Caki2 (cell line): ENCODE measurements at places on chromosomes 13 and 19. TPM values are rescaled to one million over a fixed set of nuclear protein-coding genes. Genes with fewer than 3 reads are reported as not detected.

DNA sequence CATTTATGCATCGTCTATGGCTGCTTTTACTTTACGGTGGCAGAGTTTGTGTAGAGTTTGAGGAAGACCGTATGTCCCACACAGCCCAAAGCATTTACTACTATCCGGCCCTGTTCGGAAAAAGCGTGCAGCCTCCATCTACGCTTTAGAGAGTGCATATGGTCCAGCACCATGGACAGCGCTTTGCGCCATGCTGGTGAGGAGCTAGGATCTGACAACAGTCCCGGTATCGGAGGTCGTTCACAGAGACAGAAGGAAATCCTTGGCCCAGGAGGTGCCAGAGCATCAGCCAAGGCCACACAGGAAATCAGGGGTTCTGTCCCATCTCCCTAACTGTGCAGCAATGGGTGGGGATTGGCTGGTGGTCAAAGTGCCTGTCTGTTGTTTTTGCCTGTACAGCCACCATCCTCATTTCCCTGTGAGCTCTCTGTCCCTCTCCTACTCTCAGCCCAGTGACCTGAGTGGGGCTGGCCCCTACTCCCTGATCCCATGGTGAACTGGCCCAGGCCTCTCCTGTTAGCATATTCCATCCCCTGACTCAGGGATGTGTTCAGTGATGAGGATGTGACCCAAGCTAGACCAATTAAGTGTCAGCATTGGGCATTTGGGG lies 16.2 kb upstream of the PRODH2 start:
- DNase-seq: peak; percentile 50

DNA sequence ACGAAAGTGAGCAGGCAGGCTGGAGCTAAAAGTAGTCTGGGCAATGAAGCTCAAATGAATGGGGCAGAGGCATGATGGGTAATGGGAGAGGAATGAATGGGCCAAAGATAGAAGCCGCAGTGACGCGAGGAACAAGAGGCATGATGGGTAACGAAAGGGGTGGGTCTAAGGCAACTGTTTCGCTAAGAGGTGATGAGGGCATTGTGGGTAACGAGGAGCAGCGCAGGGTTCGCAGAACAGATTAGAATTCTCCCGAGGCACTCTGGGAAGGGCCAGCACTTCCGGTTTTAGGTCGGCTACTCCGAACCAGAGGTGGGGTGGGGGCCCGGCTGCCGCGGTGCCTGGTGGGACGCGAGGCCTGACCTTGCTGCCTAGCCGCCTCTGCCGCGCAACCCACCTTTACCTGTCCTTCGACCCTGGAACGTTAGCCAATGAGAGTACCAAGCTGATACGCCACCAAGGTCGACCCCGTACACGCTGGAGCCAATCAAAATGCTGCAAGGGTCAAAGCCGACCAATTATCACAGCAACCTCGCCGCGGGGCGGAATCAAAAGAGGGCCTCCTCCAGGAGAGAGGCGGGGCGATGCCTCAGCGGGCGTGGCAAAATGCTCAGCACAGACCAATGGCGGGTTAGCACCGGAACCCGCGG lies 563 bp upstream of the TOMM40 start:
- peak; percentile 100 for DNase-seq

DNA sequence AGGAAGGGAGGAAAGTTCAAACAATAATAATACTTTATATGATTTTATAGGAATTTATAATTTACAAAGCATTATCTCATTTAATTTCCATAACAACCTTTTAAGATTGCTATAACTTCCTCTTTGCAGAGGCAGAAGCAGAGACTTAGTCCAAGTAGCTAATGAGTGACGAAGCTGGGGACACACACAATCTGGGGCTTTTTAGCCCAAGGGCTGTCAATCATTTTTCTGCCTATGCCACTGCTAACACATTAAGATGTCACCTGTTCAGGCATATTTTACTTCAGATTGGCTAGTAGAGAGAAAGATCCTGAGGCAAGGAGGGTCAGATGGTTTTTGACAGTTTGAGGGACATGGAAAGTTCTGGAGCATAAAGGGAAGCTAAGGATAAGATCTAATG lies 12.6 kb downstream of the SCEL start:
- no peak for DNase-seq

DNA sequence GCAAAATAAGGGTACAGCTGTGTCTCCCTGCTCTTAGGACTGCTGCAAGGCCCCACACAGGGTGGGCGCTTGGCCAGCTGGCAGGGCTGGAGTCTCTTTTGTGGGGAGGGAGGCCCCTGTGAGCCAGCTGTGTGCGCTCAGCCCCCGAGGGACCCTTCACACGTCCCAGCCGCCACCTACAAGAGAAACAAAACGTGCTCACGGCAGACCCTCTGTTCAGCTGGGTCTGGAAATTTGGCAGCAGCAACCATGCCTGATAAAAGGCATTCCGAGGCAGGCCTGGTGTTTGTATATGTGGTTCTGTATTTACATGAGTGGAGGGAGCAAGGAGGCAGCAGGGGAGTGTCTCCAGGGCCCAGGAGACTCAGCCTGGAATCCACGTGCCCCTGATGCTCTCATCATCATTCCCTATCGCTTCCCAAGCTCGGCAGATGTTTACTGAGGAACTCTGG lies 49.7 kb downstream of the CRTC1 start:
- no peak for DNase-seq

GRCh38 chr19:17210296-17210695 lies 4.9 kb upstream of the USE1 start:
- DNase-seq: no peak

DNA sequence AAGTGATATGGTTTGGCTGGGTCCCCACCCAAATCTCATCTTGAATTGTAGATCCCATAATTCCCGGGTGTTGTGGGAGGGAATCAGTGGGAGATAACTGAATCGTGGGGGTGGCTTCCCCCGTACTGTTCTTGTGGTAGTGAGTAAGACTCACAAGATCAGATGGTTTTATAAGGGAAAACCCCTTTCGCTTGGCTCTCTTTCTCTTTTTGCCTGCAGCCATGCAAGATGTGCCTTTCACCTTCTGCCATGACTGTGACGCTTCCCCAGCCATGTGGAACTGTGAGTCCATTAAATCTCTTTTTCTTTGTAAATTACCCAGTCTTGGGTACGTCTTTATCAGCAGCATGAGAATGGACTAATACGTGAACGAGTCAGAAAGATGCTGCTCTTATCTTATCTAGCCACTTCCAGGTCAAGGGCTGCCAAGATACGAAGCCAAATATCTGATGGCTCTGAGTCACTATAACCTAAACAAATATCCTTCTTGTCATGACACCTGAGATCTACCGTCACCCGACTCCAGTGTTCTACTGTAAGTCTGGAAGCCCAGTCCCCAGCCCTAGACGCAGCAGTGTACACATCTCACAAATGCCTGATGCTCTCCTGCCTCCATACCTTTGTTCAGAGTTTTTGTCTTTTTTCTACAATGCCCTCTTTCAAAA lies 45.9 kb downstream of the SLC15A1 start:
- peak; percentile 94 for DNase-seq

- peak; percentile 91 for DNase-seq
These were observed at the start of gene ZNF607 for GRCh38 chr19:37719111-37719926. Gene ZNF607, minus strand, starts transcription at chr19:37719761. Its CDS starts 8,143 bp downstream, at chr19:37711618.

- no peak for DNase-seq
These were observed 64.7 kb downstream of the DNAJC15 start for GRCh38 chr13:43088093-43088511.

DNA sequence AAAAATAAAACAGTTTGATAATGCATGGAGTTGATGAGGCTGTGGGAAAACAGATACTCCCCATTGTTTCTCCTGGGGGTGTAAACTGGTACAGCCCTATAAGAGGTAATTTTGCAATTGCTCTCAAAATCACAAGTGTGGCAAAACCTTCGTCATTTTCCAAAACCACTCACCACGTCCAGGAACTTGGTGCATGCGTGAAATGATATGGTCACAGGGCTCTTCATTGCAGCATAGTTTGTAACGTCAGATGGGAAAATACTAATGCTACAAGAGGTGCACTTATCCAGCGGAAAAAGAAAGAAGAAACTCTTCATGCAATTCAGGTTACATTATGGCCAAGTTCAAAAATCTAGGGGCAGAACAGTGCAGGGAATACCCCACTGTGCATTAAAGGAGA lies 11.9 kb upstream of the PLAUR start:
- no peak for DNase-seq

- DNase-seq: no peak
These were observed 27.5 kb downstream of the TGDS start for GRCh38 chr13:94568443-94568842.

DNA sequence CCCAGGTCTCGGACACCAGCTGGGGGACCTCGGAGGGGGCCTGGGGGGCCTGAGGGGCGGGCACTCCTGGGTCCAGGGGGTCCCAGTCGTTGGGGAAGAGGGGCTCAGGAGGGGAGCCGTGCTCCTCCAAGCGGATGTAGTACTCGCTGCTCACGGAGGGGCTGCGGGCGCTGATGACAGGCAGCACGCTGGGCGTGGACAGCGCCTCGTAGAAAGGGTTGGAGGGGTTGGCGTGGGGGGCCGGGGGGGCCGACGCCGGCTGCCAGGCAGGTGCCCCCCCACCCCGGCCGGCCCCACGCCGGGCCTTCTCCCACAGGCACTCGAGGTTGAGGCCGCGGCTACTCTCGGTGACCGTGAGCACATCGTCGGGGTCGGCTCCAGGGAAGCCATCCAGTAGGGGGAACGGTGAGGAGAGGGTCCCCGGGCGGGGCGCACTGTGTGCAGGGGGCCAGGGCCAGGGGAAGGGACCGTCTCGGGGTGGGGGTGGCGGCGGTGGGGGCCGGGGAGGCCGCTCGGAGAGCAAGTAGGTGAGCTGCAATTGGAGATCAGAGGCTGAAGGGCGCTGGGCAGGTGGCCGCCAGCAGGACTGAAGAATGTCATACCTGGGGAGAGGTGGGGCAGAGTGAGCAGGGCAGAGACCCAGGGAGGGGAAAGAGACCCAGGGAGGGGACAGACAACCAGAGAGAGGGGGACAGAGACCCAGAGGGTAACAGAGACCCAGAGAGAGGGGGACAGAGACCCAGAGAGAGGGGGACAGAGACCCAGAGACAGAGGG lies 12.1 kb downstream of the LMTK3 start:
- no peak for DNase-seq

- DNase-seq: no peak
These were observed 142.2 kb downstream of the FGF9 start for GRCh38 chr13:21813110-21813509.

DNA sequence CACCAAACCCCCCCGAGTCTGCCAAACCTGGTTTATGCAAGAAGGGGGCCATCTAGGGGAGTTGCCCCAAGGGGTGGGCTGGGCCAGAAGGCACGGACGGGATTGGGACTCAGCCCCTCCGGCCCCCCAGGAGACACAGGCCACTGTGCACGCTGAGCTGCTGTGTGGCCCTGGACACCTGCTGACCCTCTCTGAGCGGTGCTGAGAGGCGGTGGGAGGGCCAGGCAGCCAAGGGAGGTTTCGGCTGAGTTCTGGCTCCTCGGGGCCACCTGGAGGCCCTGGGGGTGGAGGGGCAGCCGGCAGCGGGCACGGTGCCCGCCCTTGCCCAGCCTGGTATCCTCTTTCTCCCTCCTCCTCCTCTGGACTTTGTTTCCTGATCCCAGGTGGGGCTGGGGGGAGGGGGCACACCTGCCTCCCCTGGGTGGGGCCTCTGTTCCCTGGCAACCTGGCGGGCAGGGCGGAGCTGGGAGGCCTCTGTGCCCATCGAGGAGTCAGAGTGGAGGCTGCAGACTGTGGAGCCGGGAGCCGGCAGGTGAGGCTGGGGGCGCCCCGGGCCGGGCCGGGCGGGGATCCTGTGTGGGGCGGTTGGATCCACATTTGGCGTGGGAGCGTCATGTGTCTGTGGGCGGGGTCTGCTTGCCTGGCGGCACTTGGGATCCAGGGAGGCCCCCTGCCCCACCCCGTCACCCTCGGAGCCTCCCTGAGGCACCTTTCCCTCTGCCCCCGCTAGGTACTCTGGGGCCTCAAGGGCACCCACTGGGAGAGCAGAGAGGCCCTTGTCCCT lies at the start of gene MISP:
Gene MISP (plus strand): TSS at position 473 of the 784 bp plus-strand sequence. CDS start 5,835 bp downstream, outside the sequence.
- DNase-seq: no peak

DNA sequence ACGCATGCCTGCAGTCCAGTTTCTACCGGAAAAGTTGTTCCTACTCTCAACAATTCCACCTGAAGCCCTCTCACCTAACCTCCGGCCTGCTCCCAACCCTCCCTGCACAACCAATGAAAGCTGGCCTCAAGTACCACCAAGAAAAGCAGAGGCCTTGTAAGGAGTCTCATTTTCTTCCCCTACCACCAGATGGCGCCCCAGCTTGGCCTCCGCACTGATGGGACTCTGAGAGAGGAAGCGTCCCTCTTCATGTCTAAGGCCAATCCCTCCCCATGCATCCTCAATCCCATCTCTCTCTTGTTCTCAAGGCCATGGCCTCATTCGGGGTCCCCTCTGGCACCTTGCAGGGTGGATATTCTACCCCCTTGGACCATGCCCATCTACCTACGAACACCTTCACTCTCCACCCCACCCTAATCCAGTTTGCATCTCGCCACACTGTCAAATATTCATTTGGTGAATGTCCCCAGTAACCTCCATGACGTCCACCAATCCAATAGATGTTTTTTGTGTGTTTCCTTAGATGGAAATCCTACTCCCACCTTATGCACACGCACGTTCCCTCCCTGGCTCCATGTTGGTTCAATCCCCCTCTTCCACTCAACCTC lies 412.8 kb downstream of the ZNF536 start:
- peak; percentile 21 for DNase-seq

DNA sequence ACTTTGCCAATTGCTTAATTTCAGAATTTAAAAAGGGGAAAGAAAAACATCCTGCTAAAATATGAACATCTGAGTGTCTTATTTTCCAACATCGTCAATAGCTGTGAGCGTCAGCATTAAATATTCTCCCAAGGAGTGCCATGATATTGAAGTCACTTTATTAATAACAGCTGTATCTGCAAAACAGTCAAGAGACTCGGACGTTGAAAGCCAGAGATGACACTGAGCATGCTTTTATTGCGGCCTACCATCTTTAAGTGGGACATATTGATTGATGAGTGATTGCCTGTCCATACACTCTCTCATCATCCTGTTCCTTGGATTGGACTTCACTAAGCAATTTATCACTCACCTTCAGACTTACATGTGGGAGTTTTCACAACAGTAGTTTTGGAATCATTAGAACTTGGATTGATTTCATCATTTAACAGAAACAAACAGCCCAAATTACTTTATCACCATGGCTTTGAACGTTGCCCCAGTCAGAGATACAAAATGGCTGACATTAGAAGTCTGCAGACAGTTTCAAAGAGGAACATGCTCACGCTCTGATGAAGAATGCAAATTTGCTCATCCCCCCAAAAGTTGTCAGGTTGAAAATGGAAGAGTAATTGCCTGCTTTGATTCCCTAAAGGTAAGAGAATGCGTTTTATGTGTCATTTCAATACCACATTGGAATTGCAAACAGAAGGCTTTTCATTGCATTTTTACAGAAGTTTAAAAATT lies 53.8 kb downstream of the MBNL2 start:
- no peak for DNase-seq

The PSG3 gene
- not detected in 2 replicates for total RNA-seq

The BRME1 gene
- 5.5 and 12.7 TPM in 2 replicates for total RNA-seq

The ATP8A2 gene
- total RNA-seq: 0.17 TPM in 1 of 2 replicates, not detected in the other

The CGB1 gene
- not detected in 2 replicates for total RNA-seq
